ENCODE measurements at places on chromosomes 4 and X.

DNA sequence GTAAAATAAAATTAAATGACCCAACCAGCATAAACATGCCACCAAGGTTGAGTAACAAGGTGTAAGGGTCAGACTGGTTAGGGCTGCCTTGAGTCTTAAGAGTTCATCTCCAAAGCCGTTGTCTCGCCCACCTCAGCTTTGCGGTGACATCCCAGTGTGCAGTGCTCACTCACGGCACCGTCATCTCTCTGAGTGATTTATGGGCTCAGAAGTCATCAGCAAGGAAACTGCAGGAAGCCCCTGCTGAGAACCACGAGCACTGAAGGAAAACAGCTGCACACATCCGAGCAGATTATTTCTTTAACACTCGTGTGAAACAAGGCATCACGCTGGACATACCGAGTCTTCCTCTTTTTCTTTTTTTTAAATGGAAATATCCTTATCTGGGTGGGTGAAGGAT, 411.1 kb downstream of the TRIML1 start:
- no peak for DNase-seq

GRCh38 chr4:109365939-109366338, 63.5 kb upstream of the COL25A1 start:
- DNase-seq: no peak

DNA sequence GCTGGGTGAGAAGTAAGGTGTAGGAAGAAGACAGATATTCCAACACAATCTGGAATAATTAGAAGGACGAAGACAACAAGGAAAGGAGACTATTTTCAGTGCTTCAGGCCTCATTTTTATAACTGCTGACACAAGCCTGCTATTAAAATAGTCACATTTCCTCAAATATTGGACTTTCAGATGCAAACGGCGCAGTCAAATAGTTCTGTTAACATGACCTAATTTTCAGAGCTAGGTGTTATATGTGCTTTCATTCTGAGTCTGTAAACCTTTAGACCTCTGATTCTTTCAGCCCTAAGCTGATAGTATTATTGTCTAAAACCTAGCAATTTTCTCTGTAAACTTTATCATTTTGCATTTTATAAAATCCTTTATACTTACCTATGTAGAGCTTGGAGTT, 261.5 kb downstream of the IL1RAPL1 start:
- no peak for DNase-seq

DNA sequence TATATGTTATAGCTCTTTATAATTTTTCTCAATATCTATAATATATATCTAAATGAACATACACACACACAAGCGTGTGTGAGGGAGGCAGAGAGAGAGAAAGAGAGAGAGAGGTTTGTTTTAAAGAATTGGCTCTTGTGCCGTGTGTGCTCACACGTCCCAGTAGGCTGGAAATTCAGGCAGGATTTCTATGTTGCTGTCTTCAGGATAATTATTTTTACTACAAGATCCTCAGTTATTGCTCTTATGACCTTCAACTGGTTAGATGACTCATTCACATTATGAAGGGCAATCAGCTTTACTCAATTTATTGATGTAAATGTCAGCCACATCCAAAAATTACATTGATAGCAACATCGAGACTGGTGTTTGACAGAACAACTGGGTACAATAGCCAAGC, 1520.7 kb upstream of the PCDH7 start:
- DNase-seq: no peak

- peak; percentile 35 for DNase-seq
Measured at GRCh38 chrX:22748093-22748999, 251.4 kb upstream of the DDX53 start.

DNA sequence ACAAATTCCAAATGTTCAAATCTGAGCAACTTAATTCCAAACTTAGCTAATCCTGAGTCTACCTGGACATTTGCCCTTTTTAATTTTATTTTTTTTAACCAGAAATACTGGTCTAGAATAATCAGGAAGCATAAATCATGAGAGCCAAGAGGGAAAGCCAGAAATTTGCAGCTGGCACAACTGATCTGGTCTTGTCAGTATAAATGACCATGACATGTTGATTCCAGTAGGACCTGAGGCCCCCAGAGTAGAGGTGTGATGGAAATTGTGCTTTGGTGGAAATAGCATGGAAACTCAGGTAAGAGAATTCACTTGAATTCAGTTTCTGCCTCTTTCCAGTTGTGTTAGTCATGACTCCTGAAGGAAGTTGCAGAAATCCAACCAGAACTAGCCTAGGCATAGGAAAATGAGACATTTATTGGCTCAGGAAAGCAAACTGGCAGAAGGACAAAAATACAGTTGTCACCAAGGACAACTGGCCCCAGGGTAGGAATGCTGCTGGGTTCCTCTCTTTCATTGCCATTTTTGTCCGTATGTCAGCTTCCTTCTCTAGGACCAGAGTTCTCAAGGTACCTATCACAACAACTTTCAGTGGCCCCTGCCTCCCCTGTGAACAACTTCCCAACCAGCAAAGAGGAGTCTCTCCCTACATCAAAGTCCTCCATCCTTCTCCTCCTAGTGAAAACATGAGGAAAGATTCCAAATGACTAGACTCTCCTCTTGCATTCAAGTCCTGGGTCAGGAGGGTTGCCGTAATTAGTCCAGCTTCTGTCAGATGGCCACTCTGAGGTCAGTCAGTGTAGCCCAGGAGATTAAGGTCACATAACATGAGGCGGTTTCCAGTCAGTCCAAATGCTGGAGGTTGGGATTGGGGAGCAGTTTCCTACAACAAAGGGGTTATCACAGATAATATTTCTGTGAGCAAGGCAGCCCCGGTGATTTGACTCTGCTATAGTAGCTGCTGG, 29.3 kb upstream of the MYOZ2 start:
- no peak for DNase-seq

DNA sequence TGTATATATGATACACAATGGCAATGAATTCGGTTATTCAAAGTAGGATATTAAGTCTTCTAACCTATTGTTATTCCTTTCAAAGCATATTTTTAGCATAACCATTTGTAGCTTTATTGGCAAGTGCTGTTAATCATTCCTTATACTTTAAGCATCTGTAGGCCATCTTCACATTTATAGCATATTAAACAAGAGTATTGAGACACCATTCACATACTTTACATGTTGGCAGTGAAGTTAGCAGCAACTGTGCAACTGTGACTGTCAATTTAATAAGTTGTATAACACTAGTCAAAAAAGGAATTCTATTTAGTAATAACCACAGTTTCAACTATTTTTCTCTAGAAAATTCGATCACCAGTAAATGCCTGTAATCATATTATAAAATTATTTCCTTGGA, 107.3 kb upstream of the MYOZ2 start:
- DNase-seq: no peak

- DNase-seq: no peak
Measured at GRCh38 chrX:149207518-149207917, 297.6 kb downstream of the IDS start.

DNA sequence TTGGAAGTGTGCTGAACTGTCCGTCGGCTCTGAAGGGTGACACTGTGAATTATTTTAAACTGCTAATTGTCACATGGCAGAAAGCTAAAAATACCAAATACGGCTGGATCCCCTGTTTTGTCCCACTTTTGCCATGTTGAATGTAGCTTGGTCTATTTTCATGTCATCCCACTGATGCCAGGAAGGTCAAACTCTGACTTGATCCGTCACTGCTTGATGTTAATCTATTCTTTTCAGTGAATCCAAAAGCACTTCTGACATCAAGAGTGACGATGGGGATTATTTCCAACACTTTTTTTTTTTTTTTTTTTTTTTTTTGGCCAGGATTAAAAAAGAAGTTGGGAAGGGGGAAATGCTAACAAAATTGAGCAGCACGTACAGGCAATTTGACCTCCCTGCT, 734.6 kb upstream of the TENM3 start:
- no peak for DNase-seq

GRCh38 chrX:118502161-118502789, 6.7 kb downstream of the DOCK11 start:
- no peak for DNase-seq

DNA sequence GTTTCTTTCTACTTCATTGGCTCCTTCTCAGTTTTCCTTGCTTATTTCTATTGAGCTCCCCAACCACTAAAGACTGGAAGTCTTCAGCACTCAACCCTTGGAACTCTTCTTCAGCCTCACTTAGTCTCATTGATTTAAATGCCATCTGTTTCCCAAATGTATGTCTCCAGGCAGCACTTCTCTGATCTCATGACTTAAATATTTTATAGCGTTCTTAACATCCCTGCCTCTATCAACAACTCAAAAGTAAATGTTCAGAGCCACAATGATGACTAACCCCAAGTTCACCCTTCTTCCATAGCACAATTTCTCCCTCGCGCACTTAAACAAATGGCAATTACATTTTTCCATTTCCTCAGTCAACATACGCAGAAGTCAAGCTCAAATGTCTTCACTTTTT, 1393.3 kb downstream of the ARAP2 start:
- no peak for DNase-seq

- no peak for DNase-seq
Measured at GRCh38 chrX:22690116-22690515, 309.6 kb upstream of the DDX53 start.

GRCh38 chrX:25015486-25016360, at the start of gene ARX:
Gene ARX, minus strand, starts transcription at chrX:25015965. Its CDS starts 228 bp downstream, at chrX:25015737.
- DNase-seq: no peak

GRCh38 chrX:22105231-22105630, 73.1 kb downstream of the PHEX start:
- DNase-seq: no peak

DNA sequence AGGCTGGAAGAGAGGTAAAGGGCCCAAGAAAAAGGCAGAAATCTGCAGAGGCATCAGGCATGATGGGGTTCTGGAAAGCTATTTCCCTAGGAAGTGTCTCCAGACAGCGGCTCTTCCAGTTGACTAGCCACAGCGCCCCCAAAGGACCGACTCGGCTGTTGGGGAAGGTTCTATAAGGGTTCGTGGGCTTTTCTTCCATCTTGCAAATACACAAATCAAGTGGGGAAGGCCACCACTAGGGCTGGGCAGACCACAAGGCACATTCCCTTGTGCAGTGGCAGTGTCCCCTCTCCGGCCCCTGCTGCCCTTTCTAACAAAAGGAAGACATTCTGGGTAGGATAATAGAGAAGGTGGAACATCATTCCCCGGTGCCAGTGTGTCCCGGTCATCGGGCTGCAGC, 18.2 kb downstream of the BCOR start:
- no peak for DNase-seq

Data from DND-41 (cell line).